ENCODE measurements at places on chromosomes 11 and 22.

DNA sequence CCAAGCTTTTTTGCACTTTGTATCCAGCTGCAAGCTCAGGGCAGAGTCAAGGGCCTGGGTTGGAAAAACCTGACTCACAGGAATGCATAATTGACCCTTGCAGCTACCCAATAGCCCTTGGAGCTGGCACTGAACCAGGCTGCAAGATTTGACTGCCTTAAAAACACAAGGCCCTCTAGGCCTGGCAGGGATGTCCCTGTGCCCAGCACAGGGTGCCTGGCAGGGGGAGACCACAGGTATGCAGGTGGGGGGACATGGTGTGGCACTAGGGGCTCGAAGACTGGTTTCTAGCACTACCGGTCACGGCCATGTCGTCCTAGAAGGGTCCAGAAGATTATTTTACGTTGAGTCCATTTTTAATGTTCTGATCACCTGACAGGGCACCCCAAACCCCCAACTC is 30.2 kb downstream of the SBF1 start:
- no peak for DNase-seq

DNA sequence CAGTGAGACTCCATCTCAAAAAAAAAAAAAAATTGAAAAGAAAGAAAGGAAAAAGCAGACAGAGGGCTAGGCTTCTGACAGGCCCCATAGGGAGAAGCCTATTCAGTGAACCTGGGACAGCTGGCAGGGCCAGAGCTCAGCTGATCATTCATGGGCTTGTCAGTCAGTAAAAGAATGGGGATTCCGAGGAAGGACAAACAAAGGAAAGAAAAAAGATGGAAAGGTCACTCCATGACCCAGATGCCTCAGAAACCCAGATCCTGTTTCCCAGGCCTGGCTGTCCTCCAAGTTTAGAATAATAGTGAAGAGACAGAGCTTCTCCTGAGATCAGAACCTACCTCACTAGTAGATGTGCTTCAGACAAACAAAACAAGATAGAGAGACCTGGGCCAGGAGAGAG is 34.3 kb upstream of the ASPHD2 start:
- peak; percentile 79 for DNase-seq

- DNase-seq, result no peak
These were observed 4461.3 kb upstream of the OR11H1 start for GRCh38 chr22:11066458-11067285.

DNA sequence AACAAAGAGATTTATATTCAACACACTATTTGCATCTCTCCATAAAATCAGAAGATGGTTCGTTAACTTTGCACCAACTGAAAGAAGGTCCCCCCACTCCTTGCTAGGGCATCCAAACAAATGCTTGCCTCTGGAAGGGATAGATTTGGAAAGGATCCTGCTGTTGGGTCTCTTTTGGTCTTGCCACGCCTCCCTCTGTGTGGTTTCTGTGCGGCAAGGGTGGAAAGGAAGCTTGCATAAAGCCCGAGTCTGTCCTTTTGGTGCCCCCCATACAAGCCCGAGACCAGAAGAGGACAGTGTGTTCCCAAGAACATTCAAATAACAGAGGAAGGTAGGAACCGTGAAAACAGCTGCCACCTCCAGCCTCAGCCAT is 15.1 kb downstream of the SCGB1A1 start:
- DNase-seq, result no peak

DNA sequence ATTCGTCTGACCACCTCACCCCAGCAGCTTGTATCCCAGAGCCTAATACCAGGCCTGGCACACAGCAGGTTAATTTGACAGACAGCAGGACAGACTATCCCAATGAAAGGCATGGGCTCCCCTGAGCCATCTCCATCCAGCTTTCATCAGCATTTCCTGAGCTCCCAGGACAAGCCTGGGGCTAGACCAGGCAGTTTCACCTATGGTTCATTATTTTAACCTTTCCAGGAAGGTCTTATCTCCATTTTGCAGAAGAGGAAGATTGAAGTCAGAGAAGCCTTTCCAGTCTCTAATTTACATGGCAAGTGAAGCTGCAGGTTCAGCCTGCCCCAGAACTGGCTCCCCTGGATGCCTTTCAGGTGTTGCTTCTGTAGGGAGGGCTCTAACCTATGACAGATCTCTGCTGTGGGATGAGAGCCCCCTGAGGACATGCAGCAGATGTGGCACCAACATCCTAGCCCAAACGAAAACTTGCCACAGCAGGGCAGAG is 17.0 kb downstream of the ARRB1 start:
- DNase-seq, result no peak

- no peak for DNase-seq
These were observed 36.7 kb downstream of the CLMP start for GRCh38 chr11:123158033-123159003.

GRCh38 chr11:102926961-102927623 is 28.4 kb downstream of the MMP13 start:
- DNase-seq, result no peak
